ENCODE measurements at places on chromosomes 7 and 10.
A peak's percentile ranks its signal among the peaks of the same experiment; 100 is the strongest.

- DNase-seq, result no peak
These were observed 106.7 kb downstream of the CYTH3 start for GRCh38 chr7:6165521-6166320.

DNA sequence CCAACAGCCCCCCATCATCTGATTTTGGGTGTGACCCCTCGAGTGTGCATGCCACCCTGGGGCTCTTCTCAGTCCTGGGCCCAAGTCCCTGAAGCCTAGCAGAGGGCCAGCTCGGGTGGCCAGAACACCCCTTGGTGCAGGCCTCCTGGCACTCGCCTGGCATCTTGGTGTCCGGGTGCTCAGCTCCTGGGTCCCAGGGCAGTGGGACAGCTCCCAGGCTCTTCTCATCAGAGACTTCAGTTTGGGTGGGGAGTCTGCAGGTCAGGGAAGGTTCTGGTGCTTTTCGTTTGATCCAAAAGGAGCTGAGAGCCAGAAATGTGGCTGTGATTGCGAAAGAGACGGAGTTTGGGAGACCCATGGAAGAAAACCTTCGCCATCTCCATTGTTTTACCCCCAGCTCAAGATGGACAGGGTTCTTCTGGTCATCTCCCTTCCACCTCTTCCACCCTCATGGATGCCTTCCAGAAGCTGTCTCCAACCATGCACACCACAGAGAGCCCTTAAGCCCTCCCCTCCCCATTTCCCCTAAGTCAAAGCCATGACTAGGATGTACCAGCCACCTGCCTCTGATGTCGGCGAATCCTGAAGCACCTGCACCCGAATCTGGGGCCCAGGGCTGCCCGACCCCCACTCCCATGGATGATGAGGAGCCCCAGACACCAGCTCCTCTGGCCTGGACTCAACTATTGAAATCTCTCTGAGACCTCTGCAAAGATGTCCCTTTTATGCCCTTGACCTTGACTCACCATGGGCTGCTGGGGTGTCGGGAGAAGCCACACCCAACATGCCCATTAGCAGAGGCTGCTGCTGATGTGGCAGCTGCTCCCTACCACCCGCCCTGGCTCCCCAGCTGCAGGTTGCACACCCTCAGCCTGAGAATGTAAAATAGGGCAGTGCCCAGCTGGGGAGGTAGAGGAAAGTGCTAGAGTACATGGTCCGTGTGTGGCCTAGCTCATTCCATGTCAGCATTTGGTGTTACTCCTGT is 55.3 kb downstream of the ADCYAP1R1 start:
- DNase-seq, result peak; percentile 69

DNA sequence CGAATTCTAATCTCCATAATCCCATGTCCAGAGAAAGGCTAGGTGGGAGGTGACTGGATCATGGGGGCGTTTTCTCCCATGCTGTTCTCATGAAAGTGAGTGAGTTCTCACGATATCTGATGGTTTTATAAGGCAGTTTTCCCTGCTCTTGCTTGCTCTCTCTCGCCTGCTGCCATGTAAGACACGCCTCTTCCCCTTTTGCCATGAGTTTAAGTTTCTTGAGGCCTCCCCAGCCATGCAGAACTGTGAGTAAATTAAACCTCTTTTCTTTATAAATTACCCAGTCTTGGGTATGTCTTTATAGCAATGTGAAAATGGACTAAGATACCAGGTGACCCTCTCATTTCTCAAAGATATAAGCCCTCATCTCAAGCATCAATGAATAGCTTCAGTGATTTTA is 1.1 kb upstream of the ACTA2 start:
- DNase-seq, result no peak

DNA sequence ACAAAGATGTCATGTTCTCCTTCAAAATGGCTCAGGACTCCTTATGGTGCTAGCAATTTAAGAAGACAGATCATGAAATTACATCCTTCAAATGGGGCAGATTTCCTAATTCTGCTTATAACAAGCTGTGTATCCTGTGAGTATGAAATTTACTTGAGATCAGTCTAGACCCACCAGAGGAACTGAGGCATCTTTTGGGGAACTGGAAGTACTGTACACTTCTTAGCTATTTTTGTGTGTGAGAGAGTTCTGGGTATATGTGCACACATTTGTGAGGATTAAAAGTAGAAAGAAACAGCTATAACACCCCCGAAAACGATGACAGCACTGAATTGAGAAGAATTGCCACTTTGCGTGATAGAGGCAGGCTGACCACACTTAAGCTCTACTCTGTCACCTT is 187.0 kb upstream of the CCDC6 start:
- no peak for DNase-seq

DNA sequence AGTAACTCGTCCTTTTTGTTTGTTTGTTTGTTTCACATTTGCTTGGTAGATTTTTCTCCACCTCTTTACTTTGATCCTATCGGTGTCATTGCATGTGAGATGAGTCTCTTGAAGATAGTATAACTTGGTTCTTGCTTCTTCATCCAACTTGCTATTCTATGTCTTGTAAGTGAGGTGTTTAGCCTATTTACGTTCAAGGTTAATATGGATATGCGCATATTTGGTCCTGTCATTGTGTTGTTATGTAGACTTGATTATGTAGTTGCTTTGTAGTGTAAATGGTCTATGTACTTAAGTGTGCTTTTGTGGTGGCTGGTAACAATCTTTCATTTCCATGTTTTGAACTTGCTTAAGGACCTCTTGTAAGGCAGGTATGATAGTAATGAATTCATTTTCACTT is 192.8 kb upstream of the MAGI2 start:
- DNase-seq, result no peak

Measured in osteocyte (in vitro differentiated cells).